ENCODE measurements at places on chromosomes 11 and 22. TPM values are rescaled to one million over a fixed set of nuclear protein-coding genes. Genes with fewer than 3 reads are reported as not detected.

DNA sequence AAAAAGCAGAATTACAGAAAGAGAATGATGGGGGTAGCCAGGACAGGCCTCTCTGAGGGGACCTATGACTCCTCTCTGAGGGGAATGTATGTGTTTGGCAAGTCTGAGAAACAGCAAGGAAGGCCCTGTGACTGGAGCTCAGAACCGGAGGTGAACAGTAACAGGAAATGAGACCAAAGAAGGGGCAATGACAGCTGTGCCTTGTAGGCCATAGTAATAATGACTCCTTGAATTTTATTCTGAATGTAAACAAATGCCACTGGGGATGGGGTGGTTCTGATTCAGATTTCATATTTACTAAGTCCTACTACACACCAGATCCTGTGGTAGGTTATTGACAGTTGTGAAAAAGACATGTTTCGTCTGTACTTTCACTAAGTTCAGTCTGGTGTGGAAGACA lies 52.8 kb upstream of the APOA1 start:
- no peaks in the 10 kb centered on the region for H3K4me1 ChIP-seq
- no peak for DNase-seq
- H3K27ac ChIP-seq: no peak overlapping the region

DNA sequence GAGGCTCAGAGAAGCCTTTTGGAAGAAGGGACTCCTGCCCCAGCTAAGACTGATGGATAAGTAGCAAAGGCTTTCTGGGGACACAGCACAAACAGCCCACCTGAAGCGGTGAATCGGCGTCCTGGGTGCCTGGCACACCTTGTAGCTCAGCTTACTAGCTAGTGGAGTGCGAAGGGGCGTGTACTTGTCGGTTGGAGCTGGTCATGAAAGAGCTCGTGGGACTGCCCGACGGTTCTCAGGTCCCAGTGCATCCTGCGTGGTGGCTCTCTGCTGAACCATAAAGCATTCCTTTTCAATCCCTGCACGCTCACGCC lies 690 bp upstream of the UVRAG start:
- H3K36me3 ChIP-seq: no peaks in the 10 kb centered on the region
- H3K27ac ChIP-seq: peak overlapping the region; percentile 84
- peak overlapping the region; percentile 92 for H3K4me3 ChIP-seq
- no peaks in the 10 kb centered on the region for H3K27me3 ChIP-seq
- H3K4me1 ChIP-seq: peaks cover 4% of the 10 kb centered on the region

- no peaks in the 10 kb centered on the region for H3K27me3 ChIP-seq
- no peak overlapping the region for H3K27ac ChIP-seq
- H3K4me3 ChIP-seq: no peak overlapping the region
- no peaks in the 10 kb centered on the region for H3K36me3 ChIP-seq
Measured at GRCh38 chr22:36221799-36222751, 17.3 kb downstream of the APOL2 start.

The DDX25 gene
- 0.46 TPM for total RNA-seq

The BAD gene
- 62.5 TPM for total RNA-seq

DNA sequence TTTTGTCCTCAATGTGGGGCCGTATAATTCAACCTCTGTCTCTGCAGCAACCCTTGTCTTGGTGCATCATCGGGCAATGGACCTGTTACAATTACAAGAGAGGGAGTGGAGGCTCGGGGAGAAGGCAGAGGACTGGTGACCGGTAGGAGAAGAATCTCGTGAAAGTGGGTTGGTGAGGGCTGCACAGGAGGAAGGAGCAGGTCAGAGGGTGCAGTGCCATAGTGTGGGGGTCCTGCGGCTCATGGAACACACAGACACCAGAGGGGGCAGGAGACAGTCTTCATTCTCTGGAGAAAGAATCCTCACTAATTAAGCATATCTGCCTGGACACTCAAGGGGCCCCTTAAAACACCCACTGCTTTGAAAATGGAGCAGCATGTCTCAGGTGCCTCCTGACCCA lies 174.7 kb upstream of the B3GAT1 start:
- H3K36me3 ChIP-seq: no peaks in the 10 kb centered on the region
- no peaks in the 10 kb centered on the region for H3K27me3 ChIP-seq
- no peak overlapping the region for H3K4me3 ChIP-seq
- H3K27ac ChIP-seq: no peak overlapping the region

- no peak for DNase-seq
- H3K36me3 ChIP-seq: no peaks in the 10 kb centered on the region
- H3K4me3 ChIP-seq: peak overlapping the region; percentile 22
- no peaks in the 10 kb centered on the region for H3K4me1 ChIP-seq
- H3K27me3 ChIP-seq: no peaks in the 10 kb centered on the region
Measured at GRCh38 chr11:35418282-35419183, 825 bp downstream of the SLC1A2 start.

The SLC22A8 gene
- total RNA-seq: not detected

- H3K4me3 ChIP-seq: no peak overlapping the region
- no peak for DNase-seq
- H3K27me3 ChIP-seq: no peaks in the 10 kb centered on the region
- no peaks in the 10 kb centered on the region for H3K4me1 ChIP-seq
- H3K27ac ChIP-seq: no peak overlapping the region
- H3K36me3 ChIP-seq: no peaks in the 10 kb centered on the region
Measured at GRCh38 chr11:104091281-104092096, 55.0 kb downstream of the DDI1 start.

The OR2D2 gene
- 0.28 TPM for total RNA-seq

DNA sequence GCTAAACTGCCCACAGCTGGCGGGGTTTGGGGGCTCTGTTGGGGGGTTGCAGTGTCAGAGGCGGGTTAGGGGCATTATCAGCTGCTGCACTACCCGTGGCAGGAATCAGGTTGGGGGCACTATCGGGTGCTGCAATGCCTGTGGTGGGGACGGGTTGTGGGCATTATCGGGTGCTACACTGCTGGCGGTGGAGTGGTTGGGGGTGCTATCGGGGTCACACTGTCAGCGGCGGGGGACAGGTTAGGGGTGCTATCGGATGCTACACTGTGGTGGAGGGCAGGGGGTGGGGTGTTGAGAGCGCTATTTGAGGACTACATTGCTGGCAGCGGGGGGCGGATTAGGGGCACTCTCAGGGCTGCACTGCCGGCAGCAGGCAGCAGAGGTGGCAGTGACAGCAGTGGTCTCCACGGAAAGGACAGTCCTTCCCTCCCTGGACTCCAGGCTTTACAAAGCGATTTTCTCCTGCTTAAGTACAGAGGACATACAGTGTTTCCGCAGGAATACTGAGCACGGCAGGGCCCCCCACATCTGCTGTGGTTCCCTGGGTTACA lies 119.5 kb upstream of the VPREB1 start:
- no peaks in the 10 kb centered on the region for H3K27me3 ChIP-seq
- no peak overlapping the region for H3K27ac ChIP-seq
- H3K4me1 ChIP-seq: no peaks in the 10 kb centered on the region

The BBS1 gene
- total RNA-seq: 72.2 TPM

DNA sequence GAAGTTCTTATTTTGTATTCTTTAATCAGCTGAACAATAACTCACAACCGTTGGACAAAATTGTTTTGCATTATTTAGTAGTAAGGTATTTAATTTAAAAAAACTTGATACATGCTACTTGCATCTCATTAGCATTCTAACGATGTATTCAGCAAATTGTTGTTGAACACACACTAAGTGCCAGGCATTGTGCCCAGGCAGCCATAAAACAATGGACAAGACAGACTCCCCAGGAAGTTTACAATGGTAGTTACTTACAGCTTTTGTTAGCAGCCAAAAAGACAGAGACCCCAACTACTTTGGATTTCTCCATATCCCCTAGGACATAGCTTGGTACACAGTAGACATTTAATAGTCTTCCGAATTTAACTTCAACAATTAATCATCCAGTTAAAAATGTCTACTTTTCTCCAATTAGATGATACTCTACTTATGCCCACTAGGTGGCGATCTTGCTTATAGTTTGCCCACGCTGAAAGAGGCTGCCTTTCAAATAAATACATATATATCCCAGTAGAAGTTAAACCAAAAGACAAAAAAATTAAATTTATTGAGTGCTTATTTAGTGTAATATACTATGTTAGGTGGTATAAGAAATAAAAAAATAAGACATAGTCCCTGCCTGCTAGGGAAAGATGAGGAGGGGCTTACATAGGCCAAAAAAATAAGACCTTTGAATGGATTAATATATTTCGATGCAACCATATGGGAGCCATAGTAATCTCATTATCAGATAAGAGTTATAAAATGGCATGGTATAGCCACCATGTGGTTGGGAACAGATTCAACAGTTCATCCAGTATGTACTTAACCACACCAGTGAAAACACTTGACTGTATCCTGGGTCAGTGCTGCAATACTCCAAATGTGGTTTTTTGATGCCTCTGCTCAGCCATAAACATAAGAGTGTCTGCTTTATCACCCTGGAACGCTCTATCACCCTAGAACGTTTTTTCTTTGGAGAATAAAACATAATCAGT lies 2.0 kb upstream of the FJX1 start:
- no peak overlapping the region for H3K27ac ChIP-seq
- peak; percentile 28 for DNase-seq
- H3K4me3 ChIP-seq: no peak overlapping the region
- no peaks in the 10 kb centered on the region for H3K27me3 ChIP-seq

- no peaks in the 10 kb centered on the region for H3K4me1 ChIP-seq
- H3K36me3 ChIP-seq: no peaks in the 10 kb centered on the region
- H3K27me3 ChIP-seq: no peaks in the 10 kb centered on the region
- peak overlapping the region; percentile 23 for H3K27ac ChIP-seq
- no peak for DNase-seq
- no peak overlapping the region for H3K4me3 ChIP-seq
Measured at GRCh38 chr11:116994195-116994594, 104.0 kb downstream of the SIK3 start.

The ALDH3B1 gene
- total RNA-seq: 5.7 TPM

DNA sequence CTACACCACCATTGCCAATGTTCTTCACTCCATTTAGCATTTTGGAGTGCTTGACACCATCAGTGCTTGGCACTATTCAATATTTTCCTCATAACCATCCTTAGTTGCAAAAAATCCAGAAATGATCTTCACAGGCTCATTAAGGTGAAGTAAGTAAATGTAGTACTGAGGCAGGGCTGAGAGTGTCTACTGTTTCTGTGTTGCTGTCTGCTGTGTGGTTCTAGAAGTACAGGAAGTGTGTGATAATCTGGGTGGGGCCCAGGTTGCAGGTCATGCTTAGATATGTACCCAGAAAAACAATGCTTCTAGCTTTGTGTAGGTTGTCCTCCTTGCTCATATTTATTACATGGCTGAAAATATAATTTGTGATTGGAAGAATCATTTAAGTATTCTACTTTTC lies 411.8 kb upstream of the CCDC179 start:
- H3K36me3 ChIP-seq: no peaks in the 10 kb centered on the region
- no peaks in the 10 kb centered on the region for H3K27me3 ChIP-seq
- no peak for DNase-seq
- H3K4me1 ChIP-seq: no peaks in the 10 kb centered on the region

- peak overlapping the region; percentile 12 for H3K4me3 ChIP-seq
- peak; percentile 79 for DNase-seq
- peak overlapping the region; percentile 74 for H3K27ac ChIP-seq
Measured at GRCh38 chr22:28019881-28020861, 101.1 kb upstream of the PITPNB start.

The SCGB1D1 gene
- not detected for total RNA-seq

The RIC3 gene
- 9.0 TPM for total RNA-seq

The NCAM1 gene
- total RNA-seq: 54.4 TPM

DNA sequence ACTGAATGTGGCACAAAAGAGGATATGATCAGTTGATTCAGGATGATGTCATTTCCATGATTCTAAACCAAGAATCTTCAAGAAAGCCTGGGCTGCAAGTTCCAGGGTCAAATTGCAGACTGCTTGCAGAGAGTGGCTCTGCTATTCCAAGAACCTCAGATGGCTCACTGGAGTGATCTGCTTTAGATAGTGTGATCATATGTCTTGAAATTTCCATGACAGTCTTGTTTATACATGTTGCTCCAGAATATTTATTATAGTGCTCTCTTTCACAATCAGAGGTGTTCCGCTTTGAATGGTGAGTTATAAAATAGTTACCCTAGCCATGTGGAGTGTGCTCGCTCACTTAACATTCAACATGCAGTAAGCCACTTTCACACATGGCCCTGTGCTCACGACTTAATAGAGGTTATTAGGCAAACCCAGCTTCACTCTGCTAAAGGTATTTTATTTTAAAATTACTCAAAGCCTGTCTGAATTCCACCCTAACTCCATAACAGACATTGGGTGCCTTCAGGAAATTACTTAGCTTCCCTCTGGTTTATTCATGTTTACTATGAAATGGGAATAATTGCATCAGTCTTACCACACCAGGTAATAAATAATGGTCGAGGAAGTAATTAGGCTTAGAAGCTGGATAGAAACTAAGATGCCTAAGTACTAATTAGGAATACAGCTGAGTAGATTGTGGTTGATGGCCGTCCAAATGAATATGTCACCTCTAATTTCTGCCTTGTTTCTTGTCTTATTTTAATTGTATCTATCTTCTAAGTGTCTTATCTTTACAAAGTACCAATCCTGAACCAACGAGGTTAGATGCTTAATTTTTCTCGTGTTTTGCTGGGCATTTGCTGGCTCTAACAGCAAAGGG lies 187.9 kb downstream of the ETS1 start:
- no peak overlapping the region for H3K27ac ChIP-seq
- no peak overlapping the region for H3K4me3 ChIP-seq
- DNase-seq: no peak
- no peaks in the 10 kb centered on the region for H3K4me1 ChIP-seq
- H3K27me3 ChIP-seq: no peaks in the 10 kb centered on the region

DNA sequence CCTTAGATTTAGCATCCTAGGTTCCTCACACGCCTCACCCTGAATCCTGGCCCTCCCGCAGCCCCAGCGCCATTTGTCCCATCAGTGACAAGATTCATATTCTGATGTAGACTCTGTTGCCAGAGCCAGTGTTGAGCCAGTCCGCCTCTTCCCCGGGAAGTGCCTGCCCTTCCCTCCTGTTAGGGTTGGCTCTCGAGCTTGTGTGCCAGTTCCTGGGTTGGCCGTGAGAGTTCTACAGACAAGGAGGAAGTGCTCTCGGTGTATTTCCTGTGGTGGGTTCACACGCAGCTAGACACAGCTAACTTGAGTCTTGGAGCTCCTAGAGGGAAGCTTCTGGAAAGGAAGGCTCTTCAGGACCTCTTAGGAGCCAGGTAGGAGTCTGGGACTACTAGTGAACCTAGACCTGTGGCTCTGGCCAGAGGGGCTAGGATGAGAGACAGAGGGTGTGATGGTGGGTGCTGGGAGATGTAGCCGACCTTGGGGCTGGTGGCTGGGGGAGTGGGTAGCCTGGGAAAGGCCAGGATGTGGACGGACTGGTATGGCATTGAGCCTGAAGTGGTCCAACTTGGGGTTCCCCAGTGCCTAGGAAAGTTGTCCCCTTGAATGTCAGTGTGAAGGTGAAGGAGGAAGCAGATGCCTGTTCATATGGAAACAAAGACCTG lies at the start of gene IL18BP:
Gene IL18BP, plus strand, starts transcription at position 261 of the 662 bp plus-strand sequence. CDS start 1,076 bp downstream, outside the sequence.
- peak within 1 kb of the TSS; percentile 81 for H3K27ac ChIP-seq
- no peak for DNase-seq
- no peaks in the 10 kb centered on the region for H3K4me1 ChIP-seq
- H3K27me3 ChIP-seq: no peaks in the 10 kb centered on the region
- no peaks in the 10 kb centered on the region for H3K36me3 ChIP-seq

GRCh38 chr11:61589961-61590360 lies 9.1 kb upstream of the SYT7 start:
- DNase-seq: no peak
- H3K27ac ChIP-seq: no peak overlapping the region
- H3K4me3 ChIP-seq: no peak overlapping the region
- H3K4me1 ChIP-seq: no peaks in the 10 kb centered on the region
- no peaks in the 10 kb centered on the region for H3K27me3 ChIP-seq

The SLC15A3 gene
- 5.9 TPM for total RNA-seq

Measured in uterus (tissue), 4 donors.